T-helper 2 cell (primary cell): ENCODE measurements at places on chromosomes 2 and 18.

DNA sequence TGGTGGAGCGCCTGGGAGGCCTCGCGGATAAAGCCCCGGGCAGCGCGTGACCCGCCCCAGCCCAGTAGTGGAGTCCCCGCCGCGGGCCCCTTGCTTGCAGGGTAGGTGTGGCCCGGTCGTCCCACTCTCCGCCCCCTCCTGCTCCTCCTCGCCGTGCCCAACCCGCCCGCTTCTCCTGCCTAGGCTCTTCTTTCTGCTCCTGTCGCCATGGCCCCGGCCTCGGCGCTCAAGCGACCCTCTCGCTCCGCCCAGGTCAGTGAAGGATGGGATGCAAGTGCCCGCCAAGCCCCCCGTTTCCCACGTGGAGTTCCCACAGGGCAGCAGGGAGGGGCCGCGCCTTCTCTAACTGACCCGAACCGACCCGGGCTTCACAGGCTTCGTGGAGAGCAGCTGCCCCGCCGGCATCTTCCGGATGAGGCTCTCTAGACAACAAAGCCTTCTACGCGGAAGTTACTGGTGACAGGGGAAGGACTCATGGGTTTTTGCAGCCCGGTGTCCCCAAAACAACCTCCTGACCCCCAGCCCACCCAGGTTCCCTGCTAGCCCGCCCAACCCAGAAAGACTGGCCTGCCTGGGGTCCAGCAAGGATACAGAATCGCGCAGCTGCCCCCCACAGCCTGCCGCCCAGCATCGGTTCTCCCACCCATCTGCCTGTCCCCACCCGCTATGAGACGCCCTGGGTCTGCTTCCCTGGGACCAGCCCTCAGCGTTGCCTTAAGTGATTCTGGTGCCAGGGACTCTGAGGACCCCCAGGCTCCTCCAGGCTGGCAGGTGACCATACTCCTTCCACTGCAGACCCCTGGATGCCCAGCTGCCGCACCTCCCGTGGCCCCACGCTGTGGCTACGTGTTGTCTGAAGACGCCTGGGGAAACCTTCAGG, 32.8 kb downstream of the TTC32 start:
- peak; percentile 52 for DNase-seq

DNA sequence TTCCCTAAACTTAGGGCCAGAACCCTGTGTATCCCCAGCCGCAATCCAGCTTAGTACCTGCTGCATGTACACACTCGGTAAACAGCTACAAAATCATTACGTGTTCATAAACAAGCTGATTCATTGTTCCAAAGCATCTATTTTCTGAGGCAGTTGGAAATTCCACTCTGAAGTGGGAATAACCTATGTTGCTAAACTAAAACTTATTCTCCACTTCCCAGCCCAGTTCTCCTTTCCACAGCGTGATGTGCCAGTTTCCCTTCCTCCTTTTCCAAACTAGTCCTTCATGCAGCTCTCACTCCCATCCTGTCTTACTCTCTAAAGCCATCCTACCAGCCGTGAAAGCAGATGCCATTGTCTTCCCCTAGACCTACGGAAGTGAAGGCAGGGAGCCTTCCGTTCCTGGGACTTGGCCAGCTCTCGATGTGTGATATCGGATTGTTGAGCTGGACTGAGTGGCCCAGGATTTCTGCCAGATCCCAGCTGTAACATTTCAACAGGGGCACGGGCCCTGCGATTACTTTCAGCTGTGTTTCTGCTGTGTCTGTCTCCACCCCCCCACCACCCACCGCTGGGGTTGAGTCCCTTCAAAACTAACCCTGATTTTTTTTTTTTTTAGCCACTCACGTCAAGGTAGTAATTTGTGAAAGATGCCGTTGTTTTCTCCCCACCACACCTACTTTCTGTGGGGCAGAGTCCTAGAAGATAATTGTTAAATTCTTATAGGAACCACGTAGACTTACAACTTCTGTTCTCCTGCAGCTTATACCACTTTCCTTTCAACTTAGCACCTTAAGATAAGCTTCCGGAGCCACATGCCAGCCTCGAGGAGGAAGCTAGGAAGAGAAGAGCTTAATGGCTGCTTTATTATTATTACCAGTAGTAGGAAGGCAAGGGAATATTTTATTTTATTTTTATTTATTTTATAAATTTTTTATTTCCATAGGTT, 100.9 kb downstream of the CRIM1 start:
- DNase-seq: no peak

GRCh38 chr2:105134081-105134480, 96.2 kb downstream of the MRPS9 start:
- no peak for DNase-seq

GRCh38 chr2:85156619-85157018, 23.4 kb downstream of the TCF7L1 start:
- no peak for DNase-seq

GRCh38 chr2:46643493-46643892, 164.1 kb downstream of the TMEM247 start:
- DNase-seq: no peak

DNA sequence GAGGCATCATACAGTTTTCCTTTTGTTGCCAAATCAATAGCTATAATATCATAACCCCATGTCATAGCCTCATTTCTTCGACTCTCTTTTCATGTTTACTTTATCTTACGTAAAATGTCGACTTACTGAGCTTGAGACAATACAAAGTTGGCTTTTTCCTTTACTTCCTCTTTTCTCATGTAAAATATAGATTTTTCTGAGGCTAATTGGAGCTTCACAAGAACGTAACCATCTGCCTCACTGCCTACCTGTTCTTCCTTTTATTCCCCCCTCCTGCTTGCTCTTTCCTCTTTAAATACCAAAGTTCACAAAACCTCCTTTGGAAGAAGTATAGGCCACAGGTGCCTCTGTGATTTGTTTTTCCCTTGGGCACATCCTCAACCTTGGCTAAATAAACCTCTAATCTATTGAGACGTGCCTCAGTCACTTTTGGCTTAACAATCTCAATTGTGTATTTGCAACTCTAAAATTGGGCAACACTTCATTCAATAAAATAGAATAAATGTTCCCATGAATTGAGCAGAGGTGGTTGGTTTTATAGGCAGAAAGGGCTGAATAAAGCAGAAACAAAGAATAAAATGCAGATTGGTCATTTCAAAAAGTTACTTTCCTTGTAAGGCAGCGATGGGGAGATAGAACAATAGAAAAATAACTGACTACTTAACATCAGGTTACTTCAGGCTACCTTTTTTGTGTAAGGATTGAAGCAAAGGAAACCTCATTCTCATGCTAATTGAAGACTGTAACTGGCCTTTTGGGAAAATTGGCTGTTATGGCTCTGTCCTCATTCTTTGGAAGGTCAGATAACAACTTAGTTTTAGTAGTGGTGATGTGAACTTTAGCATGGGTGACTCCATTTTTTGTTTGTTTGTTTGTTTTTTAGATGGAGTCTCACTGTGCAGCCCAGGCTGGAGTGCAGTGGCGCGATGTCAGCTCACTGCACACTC, 21.3 kb downstream of the COMMD1 start:
- no peak for DNase-seq

DNA sequence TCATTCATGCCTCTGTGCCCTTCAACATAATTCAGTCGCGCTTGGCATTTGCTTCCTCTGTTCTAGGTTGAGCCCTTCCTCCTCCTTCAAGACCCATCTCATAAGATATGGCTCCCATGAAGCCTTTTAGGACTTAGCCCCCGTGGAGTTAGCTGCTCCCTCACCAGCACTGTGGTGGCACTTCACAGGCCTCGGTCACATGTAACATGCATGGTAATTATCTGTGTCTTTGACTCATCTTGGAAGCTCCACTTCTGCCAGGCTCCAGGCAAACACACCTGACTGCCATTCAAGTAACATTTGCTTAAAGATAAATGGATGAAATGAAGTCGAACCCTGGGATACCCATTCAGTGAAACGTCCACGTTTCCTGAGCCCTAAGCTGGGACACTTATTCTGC, 484.7 kb downstream of the EIPR1 start:
- DNase-seq: no peak

GRCh38 chr18:35573531-35573930, 8.0 kb upstream of the GALNT1 start:
- DNase-seq: peak; percentile 56

GRCh38 chr18:44799382-44799906, 118.8 kb downstream of the SETBP1 start:
- DNase-seq: peak; percentile 50

DNA sequence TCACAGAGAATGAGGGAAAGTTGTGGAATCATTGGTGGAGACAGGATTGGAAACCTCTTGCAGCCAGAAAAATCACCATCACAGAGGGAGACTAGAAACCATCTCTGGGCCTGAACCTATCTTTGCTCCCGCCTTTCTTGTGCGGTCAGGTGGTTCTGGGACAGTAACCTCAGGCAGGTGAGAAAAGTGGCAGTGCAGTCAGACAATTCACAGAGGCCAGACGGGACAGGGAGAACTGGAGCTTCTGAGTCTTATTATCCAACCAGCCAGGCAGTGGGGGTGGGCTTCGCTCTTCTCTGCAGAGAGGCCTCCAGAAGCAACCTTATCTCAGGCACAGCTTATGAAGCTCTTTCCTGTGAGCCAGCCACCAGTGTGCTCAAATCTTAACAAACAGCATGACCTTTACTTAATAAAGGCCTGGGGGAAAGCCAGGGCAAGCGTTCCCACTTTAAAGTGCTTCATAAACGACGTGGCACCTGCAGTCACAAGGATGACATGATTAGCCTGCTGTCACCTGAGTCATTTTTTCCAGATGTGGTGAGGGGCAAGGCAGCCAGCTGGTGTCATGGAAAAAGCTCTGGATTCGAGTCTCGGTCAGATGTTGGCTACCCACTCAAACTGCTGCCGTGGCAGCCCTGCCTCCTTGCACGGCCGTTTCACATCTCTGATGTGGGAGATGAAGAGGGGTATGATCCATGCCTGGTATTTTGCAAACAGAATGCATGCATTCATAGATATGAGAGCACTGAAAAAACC, 109.7 kb downstream of the B3GNT2 start:
- peak; percentile 54 for DNase-seq

DNA sequence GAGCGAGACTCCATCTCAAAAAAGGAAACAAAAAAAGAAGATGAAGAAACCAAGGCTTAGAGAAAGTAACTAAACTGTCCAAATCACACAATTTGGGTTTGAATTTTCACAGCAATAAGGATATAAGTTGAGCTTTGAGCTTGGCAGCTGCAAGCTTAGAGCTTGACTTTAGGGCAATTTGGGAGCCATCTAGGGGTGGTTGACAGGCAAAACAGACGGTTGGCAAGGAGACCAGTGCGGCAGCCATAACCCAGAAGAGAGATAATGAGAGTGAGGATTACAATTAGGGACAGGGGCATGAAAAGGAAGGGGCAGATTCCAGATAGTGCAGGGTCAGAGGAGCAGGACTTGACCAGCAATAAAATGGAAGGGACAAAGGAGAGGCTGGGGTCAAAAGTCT, 382.2 kb upstream of the HNRNPA3 start:
- DNase-seq: no peak

DNA sequence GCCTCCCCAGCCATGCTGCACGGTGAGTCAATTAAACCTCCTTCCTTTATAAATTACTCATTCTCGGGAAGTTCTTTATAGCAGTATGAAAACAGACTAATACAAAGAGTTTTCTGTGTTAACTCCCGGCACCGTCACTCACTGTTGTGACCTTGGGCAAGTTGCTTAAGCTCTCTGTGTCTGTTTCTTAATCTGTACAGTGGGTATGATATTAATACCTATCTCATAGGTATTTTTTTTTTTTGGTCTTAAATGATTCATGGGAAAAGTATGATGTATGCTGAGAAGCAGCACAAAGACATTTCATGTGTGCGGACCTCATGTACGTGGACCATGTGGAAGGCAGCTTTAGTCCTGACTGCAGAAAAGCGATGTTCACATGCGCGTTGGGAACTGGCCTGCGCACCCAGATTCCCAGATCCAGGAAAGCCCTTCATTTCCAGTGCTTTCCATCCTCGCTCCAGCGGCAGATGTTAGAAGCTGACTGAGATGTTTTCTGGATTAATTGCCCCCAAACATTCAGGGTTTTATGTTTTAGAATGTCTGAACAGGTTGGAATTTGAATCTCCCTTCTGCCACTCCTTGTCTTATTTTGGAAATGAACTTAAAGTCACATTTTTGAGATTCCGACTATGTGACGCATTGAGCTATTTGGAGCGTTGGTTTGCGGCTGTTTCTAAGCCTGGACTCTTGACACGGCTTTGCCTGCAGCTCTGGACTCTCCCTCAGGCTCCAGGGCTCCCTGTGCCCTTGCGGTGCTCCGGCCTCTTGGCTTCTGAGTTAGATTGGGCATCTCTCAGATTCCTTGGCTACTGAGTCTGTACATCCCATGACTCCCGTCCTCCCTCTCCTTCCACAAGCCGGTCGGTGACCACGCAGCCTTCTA, 61.4 kb downstream of the SLC4A3 start:
- no peak for DNase-seq

DNA sequence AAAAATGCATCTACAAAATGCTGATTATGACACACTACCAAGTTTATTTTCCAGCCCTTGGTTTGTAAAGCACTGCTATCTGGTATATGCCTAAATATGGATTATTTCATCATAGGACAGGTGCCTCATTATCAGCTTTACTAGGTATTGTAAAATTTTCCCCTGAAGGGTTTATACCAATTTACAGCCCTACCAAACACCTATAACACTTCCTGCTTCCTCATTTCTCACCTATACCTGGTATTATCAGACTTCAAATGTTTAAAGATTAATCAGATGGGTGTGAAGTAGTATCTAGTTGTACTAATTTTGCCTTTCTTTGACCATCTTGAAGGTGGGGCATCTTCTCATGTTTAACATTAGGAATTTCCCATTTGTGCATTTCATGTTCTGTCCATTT, 26.8 kb downstream of the RMND5A start:
- no peak for DNase-seq

DNA sequence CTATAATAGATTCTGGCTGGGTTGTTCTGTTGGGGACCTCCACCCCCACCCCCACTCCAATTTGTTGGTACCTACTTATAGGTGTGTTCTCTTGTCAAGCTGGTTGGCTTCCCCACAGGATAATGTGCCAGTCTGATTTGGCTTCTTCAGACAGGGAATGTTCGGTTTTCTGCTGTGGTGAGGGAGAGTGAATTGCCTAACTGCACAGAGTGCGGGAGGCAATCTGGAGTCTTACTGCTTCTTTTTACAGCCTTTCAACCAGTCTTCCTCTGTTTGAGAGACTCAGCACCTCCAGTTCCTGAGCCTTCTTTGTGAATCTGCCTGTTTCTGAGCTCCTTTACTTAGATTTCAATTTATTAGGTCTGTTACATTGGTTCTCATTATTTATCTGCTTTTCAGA, 27.4 kb upstream of the SNORC start:
- no peak for DNase-seq

DNA sequence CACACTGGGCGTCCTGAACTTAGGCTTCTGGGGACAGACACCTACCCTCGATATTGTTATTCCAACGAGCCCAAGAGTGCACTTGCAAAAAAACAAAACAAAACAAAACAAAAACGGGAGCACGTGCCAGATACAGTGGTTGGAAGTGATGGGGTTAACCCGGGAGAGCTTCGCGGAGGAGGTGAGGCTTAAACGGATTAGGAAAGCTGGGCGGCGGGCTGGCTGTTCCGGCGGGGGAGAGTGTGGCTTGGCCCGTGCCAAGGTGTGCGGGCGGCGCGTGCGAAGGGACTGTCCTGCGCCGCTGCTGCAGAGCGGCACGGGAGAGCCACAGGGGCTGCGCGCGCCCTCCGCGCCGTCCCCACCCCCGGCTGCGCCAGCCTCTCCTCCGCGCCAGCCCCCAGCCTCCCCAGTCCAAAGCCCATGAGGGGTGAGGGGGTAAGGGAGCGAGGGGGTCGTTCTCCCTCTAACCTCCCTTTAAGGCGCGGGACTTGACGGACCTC, 1.5 kb upstream of the SLC30A3 start:
- no peak for DNase-seq

GRCh38 chr2:114134146-114134545, 244.3 kb downstream of the ACTR3 start:
- no peak for DNase-seq

- DNase-seq: no peak
These were observed 74.4 kb downstream of the CAPN13 start for GRCh38 chr2:30732876-30733275.
